ENCODE measurements at places on chromosomes 4 and X. TPM values are rescaled to one million over a fixed set of nuclear protein-coding genes. Genes with fewer than 3 reads are reported as not detected.

Gene RTL5
- total RNA-seq = 0.60 TPM

Gene APLN
- 9.3 TPM for total RNA-seq

Gene NAA11
- not detected for total RNA-seq

DNA sequence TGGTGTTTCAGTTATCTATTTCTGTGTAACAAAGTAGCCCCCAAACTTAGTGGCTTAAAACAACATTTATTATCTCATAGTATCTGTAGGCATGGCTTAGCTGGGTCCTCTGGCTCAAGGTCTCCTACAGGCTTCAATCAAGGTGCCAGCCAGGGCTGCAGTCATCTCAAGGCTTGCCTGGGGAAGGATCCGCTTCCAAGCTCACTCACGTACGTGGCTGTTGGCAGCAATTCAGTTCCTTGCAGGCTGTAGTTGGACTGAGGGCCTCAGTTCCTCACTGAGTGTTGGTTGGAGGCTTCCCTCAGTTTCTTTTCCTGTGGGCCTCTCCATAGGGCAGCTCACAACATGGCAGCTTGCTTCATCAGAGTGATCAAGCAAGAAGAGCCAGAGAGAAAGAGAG lies 9.3 kb downstream of the FAM120C start:
- no peak for DNase-seq

Gene GAGE12E
- not detected for total RNA-seq

Gene TLR10
- total RNA-seq = not detected

- no peak for DNase-seq
Measured at GRCh38 chr4:169109035-169109675, 99.1 kb upstream of the CBR4 start.

DNA sequence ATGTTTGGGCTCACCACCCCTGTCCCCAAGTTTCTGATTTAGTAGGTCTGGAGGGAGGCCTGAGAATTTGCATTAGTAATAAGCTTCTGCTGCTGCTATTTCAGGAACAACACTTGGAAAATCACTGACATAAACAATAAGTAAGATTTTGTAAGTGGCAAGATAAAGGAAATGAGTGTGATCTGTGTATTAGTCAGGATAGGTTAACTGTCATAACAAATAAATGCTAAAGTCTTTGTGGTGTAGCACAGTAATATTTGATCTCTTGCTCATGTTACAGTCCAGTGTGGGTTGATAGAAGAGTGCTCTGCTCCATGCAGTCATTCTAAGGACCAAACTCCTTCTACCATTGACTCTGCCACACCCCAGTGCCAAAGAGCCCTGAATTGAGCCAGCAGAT lies 67.0 kb downstream of the NHS start:
- no peak for DNase-seq

DNA sequence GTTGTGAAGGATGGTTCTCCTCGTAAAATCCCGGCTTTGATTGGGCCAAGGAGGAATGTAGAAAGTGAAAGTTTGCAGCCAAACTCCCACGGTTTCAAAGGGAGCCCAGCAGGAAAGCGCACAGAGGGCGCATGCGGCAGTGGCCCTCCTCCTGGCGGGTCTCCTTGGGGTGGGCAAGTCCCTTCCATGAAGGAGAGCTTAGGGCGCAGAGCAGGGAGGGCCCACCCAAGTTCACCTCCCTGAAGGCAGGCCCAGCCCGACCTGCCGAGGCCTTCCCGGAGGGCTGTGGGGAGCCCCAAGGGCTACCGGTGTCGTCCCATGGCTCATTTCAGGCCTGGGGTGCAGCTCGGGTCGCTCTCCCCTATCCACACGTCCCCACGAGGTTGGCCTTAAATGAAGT lies 2.0 kb downstream of the PDZD4 start:
- no peak for DNase-seq

GRCh38 chr4:83362492-83363329 lies 28.1 kb upstream of the HPSE start:
- DNase-seq = peak; percentile 68

Data from lung microvascular endothelial cell (primary cell).